ENCODE measurements at places on chromosomes 4 and X.

GRCh38 chrX:25166546-25166945, 150.8 kb upstream of the ARX start:
- DNase-seq, result no peak

- no peak for DNase-seq
These were observed 144.3 kb upstream of the PAQR3 start for GRCh38 chr4:79083406-79084010.

DNA sequence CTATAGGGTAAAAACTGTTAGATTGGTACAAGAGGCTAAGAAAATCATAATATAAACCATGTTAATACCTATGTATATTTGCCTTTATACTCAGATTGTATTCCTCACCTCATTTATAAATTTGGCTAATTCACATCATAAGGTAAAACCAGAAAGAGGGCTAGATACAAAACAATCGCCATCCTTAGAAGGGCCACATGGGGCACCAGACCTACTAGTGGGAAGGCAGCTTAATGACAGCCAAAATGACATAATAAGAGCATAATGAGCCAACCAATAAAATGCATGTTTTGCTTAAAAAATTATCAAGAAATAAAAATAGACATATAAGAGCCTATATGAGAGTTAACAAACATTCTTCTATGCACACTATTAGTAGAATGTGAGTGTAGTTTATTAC, 107.3 kb upstream of the PRDX4 start:
- DNase-seq, result no peak

DNA sequence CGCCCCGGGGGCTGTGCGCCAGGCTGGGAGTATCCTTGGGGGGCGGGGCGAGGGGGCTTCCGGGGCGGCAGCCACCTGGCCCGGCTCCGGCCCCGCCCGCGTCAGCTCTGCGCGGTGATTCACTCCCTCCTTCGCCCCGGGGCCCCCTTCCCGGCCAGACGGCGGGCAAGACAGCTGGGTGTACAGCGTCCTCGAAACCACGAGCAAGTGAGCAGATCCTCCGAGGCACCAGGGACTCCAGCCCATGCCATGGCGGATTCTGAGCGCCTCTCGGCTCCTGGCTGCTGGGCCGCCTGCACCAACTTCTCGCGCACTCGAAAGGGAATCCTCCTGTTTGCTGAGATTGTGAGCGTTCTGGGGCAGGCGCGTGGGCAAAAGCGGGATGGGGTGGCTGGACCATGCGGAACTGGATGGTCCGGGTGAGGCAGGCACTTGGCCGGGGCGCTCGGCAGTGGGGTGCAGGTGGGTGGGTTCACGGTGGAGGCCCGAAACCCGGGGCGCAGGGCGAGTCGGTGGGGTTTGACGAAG, at the start of gene PLP2:
Gene PLP2 (plus strand): TSS at position 147 of the 528 bp plus-strand sequence. CDS start 103 bp downstream, at position 250.
- peak; percentile 76 for DNase-seq

DNA sequence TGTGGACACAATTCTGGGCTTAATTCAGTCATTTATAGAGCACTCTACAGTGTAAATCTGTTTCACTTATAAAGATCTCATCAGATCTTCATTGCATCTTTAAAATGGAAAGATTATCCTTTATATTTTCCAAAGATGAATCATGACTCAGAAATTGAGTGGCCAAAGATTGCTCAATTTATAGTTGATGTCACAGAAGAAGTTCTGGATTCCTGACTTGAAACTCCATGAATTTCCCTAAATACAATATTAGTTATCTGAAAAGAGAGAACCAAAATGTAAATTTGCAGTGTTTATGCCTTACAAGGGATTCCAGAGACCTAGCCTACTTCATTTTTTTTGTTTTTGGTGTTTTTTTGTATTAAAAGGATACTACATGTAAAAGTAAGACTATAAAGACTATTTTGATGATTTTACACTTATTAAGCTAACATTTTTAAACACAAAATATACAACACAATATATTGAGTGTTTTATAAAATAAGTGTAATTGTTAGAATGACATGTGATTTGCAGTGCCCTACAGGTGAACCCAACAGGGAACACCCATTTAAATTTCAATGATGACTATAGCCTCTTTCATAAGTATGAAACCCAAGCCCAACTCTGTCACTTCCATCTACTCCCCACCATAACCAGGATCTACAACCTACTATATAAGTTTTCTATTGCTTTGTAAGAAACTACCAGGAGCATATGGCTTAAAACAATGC, 183.5 kb downstream of the PCDH7 start:
- DNase-seq, result no peak

DNA sequence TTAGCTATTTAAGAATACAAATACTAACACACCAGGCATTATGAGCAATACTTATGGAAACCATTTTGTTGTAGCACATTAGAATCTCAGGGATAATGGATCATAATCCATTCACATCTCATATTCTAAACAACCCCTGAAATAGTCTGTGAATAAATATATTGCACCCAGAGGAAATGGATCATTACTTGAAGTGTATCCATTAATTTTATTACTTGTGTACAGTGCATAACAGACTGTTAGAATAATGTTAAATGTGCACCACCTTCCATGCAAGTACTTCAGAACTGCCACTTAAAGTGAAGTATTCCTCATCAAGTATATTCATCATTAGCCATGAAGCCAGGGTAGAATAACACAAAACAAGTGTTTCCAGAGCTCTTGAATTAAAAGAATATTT, 715.5 kb downstream of the DMD start:
- DNase-seq, result no peak

- no peak for DNase-seq
These were observed 6.9 kb upstream of the TRIM2 start for GRCh38 chr4:153197301-153197700.

DNA sequence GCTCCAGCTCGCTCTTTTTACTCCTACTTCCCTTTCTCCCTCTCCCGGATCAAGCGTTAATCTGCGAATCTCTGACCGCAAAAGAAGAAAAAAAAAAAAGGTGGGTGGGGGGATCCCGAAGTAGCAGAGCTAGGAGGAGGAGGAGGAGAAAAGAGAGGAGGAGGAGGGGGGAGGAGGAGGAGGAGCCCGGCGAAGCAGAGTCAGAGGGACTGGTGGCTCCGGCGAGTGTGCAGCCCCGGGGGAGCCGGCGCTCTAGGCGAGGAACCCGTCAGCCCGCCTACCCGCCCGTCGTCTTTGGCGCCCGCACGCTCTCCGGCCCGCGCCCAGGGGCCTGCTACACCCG, at the start of gene NHSL2:
Gene NHSL2 (plus strand): TSS at position 203 of the 343 bp plus-strand sequence.
- peak; percentile 59 for DNase-seq

DNA sequence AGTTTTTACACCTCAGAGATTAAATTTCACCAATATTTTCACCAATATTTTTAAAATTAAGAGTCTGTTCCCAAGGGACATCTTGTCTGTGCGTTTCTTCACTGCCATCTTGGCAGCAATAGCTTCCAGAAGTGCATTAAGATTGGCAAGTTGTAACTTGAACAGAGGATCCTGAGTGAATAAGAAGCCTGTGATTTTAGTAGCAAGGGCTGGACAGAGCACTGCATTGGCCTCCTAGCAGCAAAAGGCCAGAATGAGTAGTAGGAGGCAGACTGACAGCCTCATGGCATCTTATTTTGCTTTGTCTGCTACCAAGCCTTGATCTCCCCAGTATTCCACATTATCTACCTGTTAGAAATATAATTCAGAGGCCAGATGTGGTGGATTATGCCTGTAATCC, 138.4 kb downstream of the CPE start:
- no peak for DNase-seq

DNA sequence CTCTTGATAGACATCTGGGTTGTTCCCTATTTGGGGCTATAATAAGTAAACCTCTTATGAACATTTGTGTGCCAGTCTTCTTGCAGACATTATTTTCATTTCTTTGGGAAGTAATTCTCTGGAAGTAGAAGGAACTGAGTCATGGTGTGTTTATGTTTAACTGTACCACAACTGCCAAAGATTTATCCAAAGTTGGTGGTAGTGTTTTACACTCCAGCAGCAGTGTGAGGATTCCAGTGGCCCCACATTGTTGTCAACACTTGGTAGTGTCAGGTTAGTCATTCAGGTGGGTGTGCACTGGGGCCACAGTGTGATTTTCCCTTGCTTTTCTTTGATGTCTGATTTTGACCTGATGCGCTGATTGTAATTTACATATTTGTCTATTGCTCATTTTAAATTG, 5.0 kb upstream of the UVSSA start:
- no peak for DNase-seq

DNA sequence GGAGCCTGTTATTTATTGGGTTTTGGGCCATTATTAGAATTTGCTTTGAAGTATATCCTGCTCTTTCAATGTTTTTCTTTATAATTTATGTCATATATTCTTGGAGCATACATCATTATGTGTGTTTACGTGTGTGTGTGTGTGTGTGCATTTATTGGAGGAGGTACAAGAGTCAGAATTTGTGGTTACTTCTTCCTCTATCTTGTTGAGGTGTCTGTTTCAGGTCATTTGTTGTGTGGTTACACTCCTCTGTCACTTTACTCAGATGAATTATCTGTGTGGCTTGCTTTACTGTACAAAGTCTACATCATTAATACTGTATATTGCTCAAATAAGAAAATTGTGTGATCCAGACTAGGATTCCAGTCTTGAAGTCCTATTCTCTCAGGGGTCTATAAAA, 1957.4 kb upstream of the TENM3 start:
- no peak for DNase-seq

- DNase-seq, result peak; percentile 13
These were observed 31.9 kb upstream of the TLR2 start for GRCh38 chr4:153652051-153652784.

DNA sequence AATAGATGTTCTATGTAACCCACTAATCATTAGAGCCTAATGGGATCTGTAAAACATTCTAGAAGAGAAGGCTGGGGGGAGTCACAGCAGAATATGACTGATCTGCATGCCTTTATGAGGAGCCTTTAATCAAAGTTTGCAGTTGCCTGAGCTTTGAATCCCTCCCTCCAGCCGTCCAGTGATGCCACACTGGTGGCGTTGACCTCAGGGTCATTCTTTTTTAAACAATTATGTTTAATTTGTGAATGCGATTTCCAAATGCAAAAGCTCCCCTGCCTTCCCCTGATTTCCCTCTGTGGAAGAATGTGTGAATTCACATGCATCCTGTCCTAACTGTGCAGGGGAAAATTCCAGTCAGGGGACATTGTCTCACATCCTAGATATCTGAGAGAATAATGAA, 199.7 kb upstream of the GPR101 start:
- DNase-seq, result no peak

DNA sequence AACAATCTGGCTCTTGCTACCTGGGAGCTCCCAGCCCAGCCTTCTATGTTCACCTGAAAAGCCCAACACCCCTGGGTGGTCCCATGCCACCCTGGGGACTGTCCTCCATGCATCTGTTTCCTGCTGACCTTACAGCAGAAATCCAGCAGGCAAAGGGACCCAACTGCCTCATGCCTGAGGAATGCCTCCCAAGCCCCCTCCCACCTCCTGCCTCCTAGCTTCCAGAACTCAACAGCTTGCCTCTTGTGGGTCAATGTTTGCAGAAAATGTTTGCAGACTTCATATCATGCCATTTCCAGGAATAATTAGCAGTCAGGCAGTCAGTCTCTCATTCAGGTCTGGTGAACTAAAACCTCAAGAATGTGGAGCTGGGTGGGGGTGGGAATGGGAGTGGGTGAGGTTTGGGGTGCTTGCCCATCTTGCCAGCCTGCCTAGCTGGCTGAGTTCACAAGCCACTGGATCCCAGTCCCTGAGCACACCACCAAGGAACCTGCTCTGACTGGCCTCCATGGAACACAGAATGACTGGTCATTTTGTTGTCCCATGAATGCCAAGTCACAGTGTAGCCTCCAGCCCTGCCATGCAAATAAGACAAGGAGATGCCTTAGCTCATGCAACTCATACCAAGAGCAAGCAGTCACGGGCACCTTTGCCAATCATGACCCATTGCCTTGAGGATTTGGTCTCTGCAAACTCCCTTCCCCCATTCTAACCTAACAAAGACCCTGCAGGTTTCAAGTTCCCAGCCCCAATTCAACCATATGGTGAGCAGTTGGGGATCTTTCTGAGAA, 12.1 kb upstream of the PLAC1 start:
- DNase-seq, result peak; percentile 63

GRCh38 chrX:37685381-37686359, at the start of gene XK:
Gene XK (plus strand): TSS chrX:37685791. CDS start chrX:37685962, 171 bp downstream.
- peak; percentile 74 for DNase-seq

DNA sequence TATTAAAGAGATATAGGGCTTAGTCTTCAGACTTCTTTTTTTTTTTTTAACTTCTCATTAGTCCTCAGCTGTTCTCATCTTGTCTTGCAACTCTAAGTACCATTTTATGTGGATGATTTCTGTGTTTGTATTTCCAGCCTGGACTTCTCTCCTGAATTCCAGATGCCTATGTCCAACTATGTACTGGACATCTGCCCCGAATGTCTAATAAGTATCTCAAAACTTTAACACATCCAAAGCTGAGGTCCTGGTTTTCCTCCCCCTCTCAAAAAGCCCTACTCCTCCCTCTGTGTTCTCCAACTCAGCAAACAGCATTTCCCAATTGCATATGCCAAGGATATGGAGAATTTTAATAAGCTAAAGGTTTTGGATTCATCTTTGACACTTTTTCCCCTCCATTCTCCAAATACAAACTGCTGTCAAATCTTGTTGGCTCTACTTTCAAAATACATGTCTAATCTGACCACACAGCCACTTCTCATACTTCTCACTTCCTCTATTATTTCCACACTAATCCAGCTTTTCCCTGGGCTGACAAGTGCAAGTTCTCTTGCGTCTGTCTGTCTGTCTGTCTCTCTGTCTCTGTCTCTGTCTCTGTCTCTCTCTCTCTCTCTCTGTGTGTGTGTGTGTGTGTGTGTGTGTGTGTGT, 79.8 kb downstream of the CLCN5 start:
- no peak for DNase-seq

Data from Daoy (cell line).